NCI-H2081 treated with DMSO at 0.1 percent for 48 hours (cell line): ENCODE measurements at places on chromosomes 3 and 15.

DNA sequence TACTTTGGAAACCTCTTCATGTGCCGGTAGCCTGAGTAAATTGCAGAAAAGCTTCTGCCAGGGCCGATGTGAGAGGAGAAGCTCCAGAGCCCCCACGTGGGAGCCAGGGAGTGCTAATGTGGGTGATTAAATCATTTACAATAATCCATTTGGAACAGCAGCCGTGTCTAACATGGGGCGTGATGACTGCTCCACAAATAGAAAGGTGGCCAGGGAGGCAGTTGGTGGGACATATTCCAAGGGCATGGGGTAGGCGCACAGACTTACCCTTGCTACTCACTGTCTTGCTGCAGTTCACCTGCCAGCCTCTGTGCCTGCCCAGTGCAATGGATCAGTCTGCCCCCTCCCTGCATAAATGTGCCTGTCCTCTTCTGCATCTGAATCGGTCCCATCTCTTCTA lies 39.3 kb upstream of the INSYN1 start:
- DNase-seq, result no peak

DNA sequence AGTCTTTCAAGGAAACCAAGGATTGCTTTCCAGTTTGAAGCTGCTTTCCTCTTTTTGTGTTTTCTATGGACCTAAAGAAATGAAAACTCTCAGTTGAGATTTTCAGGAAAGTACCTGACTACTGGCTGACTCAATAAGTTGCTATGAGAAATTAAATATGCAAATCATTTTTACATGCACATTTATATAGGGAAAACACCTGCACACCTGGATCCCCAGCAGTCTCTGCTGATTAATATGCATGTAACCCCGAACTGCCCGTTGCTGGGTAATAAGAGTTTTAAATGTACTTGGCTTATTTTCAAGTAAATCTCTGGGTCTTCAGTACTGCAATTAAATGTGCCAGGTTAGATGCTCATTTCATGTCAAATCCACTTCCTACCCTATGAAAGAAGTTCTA lies 77.2 kb downstream of the KBTBD8 start:
- DNase-seq, result no peak

DNA sequence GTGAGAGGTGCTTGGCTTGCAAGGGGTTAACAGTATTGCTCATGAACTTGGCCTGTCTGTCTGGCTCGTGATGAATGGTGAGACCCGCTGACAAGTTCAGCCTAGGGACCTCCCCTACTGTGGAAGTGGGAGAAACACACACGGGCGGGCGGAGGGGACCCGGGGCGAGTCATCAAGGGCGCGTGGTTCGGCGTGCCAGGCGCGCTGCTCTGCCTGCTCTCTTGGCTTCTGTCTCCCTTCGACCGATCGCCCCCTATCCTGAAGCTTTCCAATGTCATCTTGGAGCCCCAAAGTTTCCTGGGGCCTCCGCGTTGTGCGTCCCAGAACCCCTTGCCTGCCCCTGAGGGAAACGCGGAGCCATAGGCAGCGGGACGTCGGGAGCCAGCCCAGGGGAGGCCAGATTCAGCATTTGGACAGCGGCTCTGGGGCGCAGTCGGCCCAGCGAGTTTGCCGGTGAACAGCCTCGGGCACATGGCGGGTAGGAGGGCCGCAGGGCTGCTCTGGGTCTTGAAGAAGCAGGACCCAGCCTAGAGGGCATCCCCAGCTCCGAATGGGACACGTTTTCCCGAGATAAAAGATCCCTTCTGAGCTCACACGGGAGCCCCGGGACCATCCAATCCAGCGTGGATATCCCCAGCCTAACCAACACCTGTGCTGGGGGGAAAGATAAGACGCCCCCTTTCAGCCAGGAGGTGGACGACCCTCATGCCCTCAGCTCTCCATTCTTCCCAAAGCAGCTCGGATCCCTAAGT lies 27.0 kb upstream of the POLG start:
- DNase-seq, result no peak

GRCh38 chr3:122642935-122643334 lies 37.7 kb upstream of the PARP14 start:
- DNase-seq, result no peak

DNA sequence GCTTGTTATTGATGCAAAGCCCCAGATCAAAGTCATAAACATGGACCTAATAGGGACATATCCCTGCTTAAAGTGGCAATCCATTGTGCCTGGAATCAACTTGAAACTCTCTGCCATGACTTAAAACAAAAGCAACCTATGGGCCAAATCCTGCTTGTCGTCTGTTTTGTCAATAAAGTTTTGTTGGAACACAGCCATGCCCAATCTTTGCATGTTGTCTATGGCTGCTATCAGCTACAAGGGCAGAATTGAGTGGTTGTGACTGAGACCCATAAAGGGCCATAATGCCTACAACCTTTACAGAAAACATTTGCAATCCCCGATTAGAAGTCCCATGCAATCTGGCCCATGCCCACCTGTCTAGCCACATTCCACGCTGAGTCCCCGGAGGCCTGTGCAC lies 235.4 kb downstream of the PLCL2 start:
- no peak for DNase-seq

DNA sequence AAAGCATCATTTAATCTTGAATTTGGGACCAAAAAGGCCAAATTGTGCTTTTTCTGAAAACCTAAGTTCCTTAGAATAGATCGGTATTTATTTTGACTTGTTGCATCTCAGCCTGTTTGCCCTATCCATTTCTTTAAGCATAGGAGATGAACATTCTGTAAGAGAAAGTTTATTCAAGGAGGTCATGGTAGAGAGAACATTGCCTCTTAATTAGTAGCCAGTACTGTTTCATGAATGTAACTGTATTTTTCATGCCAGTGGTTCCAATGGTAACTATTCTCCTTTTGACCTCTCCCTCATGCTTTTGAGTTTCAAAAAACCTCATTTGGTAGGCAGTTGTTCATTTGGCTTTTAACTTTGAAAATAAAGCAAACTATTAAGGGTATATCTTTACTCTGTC lies 55.4 kb downstream of the ARMC8 start:
- no peak for DNase-seq

DNA sequence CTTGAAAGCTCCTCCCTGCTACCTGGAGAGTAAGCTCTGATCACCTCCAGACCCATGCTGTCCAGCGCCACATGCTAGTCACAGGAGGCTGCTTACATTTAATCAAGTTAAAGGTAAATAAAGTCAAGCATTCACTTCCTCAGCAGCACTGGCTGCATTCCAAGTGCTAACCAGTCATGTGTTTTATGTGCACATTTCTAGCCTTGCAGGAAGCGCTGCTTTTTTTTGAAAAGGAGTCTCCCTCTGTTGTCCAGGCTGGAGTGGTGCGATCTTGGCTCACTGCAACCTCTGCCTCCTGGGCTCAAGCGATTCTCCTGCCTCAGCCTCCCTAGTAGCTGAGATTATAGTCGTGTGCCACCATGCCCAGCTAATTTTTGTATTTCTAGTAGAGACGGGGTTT lies 279.2 kb downstream of the GABRG3 start:
- DNase-seq, result no peak
